ENCODE measurements at places on chromosomes 11 and 22. TPM values are rescaled to one million over a fixed set of nuclear protein-coding genes. Genes with fewer than 3 reads are reported as not detected.

Gene TEAD1
- 69.2 TPM for total RNA-seq

Gene TRIM51
- total RNA-seq = not detected

Gene VSTM5
- 0.36 TPM for total RNA-seq

Gene C11orf16
- not detected for total RNA-seq
